Thymus (tissue), 14 donors: ENCODE measurements at places on chromosomes 7 and 10. TPM values are rescaled to one million over a fixed set of nuclear protein-coding genes. Genes with fewer than 3 reads are reported as not detected.

Gene C7orf33
- total RNA-seq, result not detected

- no peak for DNase-seq
Measured at GRCh38 chr7:69651101-69651590, 52.9 kb downstream of the AUTS2 start.

DNA sequence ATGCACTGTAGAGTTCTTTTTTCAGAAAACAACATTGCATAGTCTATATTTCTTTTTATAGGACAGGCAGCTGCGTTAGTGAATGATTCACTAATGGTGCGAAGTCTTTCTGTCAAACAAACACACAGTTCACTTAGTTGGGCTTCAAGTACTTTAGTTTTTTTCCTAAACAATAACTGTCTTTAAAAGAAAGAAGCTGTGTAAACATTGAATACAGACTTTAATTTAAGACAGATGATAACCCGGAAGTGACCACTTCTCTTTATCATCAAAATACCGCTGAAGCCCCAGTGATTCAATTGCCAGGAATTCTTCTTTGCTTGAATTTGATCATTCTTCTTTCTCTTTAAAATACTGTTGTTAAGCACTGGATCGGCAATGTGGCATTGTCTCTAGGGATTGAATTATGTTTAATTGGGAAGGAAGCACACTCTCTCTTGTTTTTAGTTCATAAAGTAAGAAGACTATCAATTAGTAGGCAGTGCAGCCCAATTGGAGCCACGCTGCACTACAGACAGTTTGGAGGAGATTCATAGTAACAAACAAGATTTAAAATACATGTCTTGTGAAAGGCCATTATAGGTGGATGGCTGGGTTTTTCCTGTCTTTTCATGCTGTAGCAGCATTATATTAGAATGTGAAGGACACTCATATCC, 30.4 kb downstream of the CNTNAP2 start:
- no peak for DNase-seq

GRCh38 chr10:96225119-96225518, 46.2 kb downstream of the BLNK start:
- no peak for DNase-seq

- no peak for DNase-seq
Measured at GRCh38 chr7:142371586-142372377, 113.9 kb upstream of the PRSS58 start.

- no peak for DNase-seq
Measured at GRCh38 chr7:153891990-153892389, 160.2 kb upstream of the DPP6 start.
